Inflammatory macrophage (primary cell): ENCODE measurements at places on chromosomes 3 and 15.
A peak's percentile ranks its signal among the peaks of the same experiment; 100 is the strongest.

- DNase-seq: no peak
Observed at GRCh38 chr15:29223640-29224039, 46.0 kb downstream of the NSMCE3 start.

GRCh38 chr3:62718515-62719320, 156.5 kb downstream of the CADPS start:
- DNase-seq: no peak

DNA sequence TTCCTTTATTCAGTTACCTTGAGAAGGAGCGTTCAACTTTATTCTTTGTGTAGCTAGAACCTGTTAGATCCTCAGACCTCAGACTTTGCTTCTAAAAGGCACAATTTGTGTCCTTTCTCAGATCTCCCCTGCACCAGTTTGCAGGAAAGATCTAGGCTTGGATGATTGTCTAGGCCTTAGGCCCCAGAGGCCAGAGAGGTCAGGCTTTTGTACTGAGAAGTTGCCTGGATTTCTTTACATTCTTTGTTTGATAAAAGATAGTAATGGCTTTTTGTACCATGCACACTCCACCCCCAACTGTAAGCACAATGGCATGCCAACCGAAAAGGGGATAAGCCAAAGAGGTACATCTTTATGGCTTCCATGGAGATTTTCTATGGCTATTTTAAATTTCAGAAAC, 719.6 kb upstream of the NR2F2 start:
- no peak for DNase-seq

- peak; percentile 26 for DNase-seq
Observed at GRCh38 chr3:122577409-122578031, at the start of gene PARP15. PARP15 (plus strand) TSS chr3:122577650; CDS start chr3:122577668, 18 bp downstream.

DNA sequence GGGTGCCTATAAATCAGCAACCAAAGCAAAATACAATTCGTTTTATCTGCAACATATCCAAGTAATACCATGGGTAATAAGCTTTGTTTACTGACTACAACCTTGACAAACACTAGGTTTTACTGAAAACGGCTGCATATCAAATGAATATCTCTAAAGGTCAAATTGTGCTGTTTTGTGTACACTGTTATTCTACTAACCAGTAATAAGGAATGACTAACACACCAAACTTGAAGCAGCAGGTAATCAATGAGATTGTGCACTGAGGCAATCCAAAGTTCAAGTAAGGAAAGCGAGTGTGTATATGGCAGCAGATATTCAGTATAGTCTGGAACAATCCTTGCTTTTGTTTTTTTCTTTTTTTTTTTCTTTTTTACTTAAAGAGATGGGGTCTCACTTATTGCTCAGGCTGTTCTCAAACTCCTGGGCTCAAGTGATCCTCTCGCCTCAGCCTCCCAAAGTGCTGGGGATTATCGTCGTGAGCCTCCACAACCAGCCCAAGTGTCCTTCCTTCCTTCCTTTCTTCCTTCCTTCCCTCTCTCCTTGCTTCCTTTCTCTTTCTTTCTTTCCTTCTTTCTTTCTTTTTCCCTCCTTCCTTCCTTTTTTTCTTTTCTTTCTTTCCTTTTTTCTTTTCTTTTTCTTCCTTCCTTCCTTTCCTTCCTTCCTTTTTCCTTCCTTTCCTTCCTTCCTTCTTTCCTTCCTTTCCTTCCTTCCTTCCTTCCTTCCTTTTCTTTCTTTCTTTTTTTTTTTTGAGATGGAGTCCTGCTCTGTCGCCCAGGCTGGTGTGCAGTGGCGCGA, 34.9 kb downstream of the AP3S2 start:
- no peak for DNase-seq

GRCh38 chr15:99424131-99424571, 141.6 kb upstream of the MEF2A start:
- DNase-seq: no peak

DNA sequence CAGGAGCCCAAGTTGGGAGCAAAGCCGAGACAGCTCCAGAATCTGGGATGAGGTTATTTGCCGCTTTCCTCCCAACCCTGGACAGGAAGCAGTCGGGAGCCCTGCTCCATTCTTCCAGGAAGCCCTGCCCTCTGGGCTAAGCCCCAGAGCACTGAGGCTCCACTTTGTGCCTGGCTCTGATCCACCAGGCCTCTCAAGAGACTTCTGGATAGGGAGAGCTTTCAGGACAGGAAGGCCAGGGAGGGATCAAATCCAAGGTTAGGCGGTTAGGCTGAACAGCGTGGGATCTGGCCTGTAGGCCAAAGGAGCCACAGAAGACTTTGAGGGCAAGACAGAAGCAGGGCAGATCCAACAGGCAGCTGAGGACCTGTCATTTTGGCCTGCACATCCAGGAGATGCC, 835 bp downstream of the STOML1 start:
- DNase-seq: no peak

GRCh38 chr15:78291698-78292097, 7.7 kb downstream of the SKIC8 start:
- DNase-seq: no peak

GRCh38 chr15:99616773-99617342, 51.1 kb downstream of the MEF2A start:
- no peak for DNase-seq

DNA sequence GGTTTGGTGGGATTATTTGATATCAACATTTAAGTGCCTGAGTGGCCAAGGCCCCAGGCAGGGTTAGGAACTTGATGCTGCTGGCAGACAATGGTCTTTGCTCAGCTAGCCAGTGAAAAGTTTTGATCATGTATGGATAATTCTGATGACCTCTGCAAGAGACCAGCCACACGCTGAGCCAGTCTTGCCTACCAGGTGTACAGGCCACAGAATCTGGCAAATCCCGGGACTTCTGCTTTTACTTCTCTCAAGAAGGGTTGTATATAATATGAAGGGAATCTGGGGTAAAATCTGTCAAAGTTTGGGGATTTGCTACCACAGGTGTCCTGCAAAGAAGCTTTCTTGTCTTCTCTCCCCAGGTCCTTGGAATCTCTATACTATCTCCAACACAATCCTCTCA, 331.4 kb upstream of the GOLIM4 start:
- DNase-seq: no peak

- no peak for DNase-seq
Observed at GRCh38 chr15:101156509-101157159, 95.2 kb downstream of the CHSY1 start.

DNA sequence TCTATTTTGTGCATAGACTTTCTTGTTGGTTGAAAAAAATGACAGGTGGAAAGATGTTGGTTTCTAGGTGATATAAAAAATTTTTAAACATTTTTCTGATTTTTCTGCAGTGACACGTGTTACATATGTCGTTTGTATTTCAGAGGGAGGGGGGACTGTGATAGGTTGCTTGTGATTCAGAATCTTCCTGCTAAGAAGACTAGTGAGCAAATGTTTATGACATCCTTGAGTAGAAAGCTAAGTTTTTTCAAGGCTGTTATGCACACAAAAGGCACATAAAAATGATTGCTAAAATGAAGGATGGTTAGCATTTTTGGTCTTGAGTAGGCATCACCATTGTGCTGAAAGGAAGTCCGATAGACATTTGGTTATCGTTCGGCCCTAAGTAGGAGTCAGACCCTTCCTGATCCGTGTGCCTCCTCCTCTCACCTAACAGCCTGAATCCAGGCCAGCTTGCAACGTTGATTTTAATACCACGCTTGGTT, 1.5 kb downstream of the ZNF639 start:
- no peak for DNase-seq

DNA sequence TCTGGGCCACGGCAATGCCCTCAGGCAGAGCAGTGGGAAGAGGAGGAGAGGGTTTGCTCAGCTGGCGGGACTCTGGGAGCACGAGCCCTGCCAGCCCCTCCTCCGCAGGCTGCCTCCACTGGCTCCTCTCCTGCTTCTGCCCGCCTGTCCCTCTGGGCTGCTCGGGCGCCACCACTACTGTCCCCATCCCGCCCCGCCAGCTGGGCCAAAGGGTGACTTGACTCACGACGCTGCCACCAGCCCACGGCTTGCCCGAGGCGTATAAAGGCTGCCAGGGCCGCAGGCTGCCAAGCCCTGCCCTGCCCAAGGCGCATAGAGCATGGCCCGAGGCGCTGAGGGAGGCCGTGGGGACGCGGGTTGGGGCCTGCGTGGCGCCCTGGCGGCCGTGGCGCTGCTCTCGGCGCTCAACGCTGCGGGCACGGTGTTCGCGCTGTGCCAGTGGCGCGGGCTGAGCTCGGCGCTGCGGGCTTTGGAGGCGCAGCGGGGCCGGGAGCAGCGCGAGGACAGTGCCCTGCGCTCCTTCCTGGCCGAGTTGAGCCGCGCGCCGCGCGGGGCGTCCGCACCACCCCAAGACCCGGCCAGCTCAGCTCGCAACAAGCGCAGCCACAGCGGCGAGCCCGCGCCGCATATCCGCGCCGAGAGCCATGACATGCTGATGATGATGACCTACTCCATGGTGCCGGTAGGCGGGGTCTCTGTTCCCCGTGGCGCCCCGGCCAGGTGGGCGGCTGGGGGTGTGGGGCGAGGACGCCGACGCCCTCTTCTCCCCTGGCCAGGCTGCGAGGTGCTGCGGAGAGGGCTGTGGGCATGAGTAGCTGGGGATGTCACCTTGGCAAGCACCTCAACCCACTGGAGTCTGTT, at the start of gene GLDN:
Gene GLDN, plus strand, starts transcription at position 290 of the 861 bp plus-strand sequence. Its CDS starts 30 bp downstream, at position 320.
- DNase-seq: peak; percentile 53

GRCh38 chr3:196047391-196048030, 34.4 kb downstream of the TFRC start:
- DNase-seq: no peak

- DNase-seq: no peak
Observed at GRCh38 chr15:101401286-101401685, 88.2 kb downstream of the PCSK6 start.

DNA sequence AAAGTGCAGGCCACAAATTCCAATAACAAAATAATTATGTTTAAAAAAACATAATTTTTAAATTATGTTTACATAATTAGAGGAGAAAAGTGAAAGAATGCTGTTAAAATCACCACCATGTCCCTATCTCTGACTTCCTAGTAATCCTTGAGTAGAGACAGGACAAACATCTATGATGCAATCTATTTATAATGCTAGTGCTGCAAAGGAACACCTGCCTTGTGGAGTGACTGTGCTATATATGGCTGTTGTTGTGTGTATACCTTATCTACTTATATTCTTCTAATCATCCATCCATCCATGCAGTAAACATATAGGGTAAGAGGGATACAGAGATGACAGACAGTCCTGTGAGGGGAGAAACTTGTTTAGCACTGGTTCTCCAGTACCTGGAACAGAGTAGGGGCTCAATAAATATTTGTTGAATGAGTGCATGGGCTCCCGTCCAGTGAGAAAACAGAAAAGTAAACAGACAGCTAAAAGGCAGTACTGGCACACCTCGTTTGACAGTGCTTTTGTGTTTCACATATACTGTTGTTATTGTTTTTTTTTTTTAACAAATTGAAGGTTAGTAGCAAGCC, 229.3 kb upstream of the UBE2E1 start:
- no peak for DNase-seq

- no peak for DNase-seq
Observed at GRCh38 chr3:100695696-100696095, 13.6 kb upstream of the TFG start.

DNA sequence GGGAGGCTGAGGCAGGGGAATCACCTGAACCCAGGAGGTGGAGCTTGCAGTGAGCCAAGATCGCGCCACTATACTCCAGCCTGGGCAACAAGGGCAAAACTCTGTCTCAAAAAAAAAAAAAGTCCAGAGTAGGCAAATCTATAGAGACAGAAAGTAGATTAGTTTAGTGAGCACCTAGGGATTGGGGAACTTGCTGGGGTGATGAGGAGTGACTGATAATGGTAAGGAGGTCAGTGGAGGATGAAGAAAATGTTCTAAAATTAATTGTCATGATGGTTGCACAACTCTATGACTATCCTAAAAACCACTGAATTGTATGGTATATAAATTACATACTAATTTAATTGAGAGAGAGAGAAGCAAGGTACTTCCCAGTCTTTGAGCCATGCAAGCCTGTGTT, 27.8 kb upstream of the LYZL4 start:
- DNase-seq: no peak

DNA sequence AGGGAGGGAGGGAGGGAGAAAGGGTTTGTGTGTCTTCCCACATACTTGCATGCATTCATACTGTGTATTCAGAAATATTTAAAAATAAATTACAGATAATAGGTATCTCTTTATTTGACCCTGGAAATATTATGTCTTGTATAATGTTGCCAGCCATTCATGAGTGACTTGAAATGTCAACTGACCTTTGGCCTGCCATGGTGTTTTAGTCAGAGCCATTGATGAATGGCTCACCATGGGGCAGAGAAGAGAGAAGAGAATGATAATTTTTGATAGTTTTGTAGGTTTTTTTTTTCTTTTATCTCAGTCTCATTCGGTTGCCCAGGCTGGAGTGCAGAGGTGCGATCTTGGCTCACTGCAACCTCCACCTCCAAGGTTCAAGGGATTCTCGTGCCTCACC, 121.2 kb downstream of the ATG7 start:
- no peak for DNase-seq

- no peak for DNase-seq
Observed at GRCh38 chr3:9994086-9994844, 7.6 kb upstream of the EMC3 start.

- DNase-seq: no peak
Observed at GRCh38 chr3:127349501-127350171, 61.8 kb upstream of the PRR20G start.

GRCh38 chr15:71149646-71150557, 34.6 kb downstream of the THSD4 start:
- DNase-seq: no peak

GRCh38 chr15:26083457-26083856, 220.3 kb upstream of the ATP10A start:
- no peak for DNase-seq

- DNase-seq: peak; percentile 50
Observed at GRCh38 chr3:27659279-27660021, 62.7 kb downstream of the EOMES start.

DNA sequence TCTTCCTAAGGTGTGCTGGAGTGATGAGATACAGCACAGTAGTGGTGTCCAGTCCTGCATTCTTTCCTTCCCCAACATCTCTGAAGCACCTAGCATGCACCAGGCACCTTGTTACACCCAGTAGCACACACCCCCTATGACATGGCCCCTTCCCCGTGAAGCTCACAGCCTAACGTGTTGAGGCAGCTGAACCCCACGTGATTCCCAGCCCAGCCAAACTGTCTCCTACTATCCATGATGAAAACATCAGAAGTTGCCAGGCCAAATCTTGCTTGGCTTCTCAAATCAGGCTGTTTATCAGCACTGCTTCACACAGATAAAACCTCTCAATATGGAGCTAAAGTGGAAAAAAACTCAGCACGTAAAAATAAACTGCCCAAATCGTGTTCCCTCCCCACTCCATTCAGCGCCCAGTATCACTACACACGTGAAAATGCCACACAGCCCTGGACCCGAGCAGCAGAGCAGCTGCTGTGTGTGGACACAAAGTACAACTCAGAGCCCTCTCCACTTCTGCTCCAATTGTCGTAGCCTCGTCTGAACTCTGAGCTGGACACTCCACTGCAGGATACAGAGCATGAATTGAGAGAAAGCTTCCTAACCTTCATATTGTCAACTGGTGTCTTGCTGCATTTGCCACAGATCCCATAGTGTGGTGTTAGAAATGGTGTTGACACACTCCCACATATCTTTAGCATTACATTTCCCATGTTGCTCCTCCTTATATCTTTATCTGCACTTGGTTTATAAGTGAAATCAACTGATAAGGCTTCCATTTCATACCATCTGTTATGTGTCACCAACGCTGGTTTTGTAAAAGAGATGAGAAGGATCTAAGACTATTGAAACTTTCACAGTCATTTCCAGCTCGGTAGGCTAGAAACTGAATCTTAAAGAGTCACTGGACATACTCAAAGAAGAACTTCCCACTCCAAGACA, 279.8 kb downstream of the RORA start:
- DNase-seq: no peak

GRCh38 chr3:72143322-72143721, 358.4 kb upstream of the PROK2 start:
- no peak for DNase-seq

GRCh38 chr15:94576889-94577533, 345.6 kb downstream of the MCTP2 start:
- peak; percentile 18 for DNase-seq
